ENCODE measurements at places on chromosomes 16 and 17.

GRCh38 chr16:84985079-84986065 is 26.0 kb downstream of the ZDHHC7 start:
- DNase-seq: no peak

DNA sequence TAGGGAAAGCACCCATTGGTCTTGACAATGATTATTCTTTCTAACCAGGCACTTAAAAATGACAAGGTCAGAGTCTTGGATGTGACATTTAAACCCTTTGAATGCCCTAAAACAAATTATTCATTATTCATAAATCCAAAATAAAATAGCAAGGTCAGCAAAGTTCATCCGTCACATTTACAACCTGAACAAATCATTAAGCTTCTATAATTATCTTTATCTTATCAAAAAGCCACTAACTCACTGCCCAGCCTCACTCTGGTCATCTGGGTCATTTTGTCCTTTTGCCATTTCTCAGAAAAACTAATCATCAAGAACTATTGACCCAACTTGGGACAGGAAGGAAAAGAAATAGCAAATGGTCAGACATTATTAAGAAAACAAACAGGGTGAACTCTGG is 507.3 kb upstream of the CDH8 start:
- no peak for DNase-seq

GRCh38 chr17:21041741-21042457 is 912 bp downstream of the USP22 start:
- peak; percentile 78 for DNase-seq

DNA sequence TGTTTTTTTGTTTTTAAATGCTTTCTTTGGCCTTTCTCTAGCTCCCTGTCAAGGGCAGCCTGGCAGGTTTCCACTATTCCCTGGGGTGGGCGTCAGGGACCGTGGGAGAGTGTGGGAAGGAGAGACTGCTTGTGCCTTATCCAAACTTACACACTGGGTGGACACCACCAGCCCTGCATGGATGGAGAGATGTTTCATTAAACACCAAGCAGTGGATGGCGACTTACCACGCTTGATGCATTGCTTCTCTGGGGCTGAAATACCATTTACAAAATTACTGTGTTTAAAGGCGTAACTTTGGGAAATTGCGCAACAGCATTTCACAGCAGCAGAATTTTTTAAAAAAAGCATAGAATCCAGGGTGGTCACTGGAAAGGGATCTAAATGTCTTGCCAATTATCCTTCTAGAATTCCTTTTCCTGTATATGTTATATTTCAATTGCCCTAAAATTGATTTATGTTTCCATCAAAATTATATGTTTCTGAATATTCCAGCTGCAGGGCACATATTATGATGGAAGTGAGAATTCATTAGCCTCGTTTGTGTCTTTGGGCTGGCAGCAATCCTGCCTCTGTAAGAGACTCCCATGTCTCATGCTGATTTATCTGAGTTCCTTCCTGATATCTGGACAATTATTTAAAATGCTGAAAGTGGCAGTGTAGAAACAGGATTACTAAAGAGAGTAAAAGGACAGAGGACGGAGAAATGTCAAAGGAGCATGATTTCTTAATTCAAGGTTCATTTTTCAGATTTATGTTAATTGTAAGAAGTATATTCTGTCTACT is 247.3 kb downstream of the GRIN2A start:
- DNase-seq: no peak

- DNase-seq: no peak
Observed at GRCh38 chr17:37344519-37344918, 31.3 kb upstream of the C17orf78 start.

DNA sequence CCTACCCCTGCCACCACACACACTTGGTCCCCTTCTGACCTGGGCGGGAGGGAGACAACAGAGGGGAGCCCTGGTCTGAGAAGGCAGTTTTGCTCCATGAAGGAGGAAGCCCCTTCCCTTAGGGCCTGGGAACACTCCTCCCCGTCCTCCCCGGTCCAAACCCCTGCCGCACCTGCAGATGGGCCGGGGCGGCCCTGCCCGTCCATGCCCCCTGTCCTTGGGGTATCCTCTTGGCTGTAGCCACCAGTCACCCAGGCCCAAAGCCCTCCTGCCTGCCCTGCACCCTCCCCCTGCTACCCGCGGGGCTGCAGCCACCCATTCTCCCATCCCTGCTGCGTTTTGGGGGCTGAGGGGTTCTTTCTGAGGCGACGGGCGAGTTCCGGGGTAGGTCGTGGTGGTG is 33.9 kb downstream of the GSE1 start:
- DNase-seq: no peak

DNA sequence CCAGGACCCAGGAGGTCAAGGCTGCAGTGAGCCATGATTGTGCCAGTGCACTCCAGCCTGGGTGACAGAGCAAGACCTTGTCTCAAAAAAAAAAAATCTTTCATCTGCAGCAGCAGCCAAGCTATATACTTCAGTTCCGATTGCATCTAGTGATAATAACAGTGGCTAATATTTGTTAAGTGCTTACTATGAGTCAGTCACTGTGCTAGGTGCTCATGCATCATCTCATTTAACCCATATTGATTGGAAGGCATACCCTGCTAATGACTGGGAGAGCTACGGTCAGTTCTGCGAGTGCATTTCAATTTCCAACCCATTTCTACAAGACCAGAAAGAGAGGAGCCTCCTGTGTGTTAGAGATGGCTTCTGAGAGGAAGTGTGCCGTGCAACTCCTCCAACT is 7.7 kb upstream of the TUBG2 start:
- DNase-seq: no peak

DNA sequence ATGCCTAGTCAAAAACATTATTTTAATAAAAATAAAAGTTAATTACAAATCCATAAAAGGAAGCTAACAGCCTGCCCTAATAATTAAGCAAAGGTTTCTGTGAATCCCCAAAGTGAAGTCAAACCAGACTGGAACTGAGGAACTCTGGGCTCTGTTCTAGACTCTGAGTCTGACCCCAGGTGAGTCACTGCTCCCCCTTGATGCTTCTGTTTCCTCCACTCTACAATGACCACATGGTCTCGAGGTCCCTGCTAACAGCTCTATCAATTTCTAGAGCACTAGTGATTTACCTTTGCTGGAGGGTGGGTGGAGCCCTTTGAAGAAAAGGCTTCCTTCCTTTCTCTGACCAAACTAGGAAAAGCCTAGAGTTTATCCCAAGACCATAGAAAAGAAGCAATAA is 32.4 kb downstream of the XPO6 start:
- no peak for DNase-seq

DNA sequence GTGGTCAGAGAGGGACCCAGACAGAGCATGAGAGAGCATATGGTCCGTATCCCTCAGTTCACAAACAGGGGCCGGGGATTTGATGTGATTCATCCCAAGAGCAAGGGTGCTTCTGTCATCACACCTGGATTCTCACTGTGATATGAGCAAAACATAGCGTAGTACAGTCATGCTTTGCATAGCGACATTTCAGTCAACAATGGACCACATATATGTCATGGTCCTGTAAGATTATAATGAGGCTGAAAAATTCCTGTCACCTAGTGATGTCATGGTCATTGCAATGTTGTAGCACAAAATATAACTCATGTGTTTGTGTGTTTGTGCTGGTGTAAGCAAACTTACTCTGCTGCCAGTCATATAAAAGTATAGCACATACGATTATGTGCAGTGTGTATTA is 207.4 kb upstream of the CDH13 start:
- DNase-seq: no peak

GRCh38 chr16:75529056-75529905 is 6.6 kb downstream of the CHST5 start:
- DNase-seq: no peak

- DNase-seq: no peak
Observed at GRCh38 chr17:36089888-36090836, at the start of gene CCL3. CCL3 (minus strand) TSS chr17:36090143; CDS start chr17:36090058, 85 bp downstream.

GRCh38 chr17:60491771-60492170 is 34.3 kb downstream of the APPBP2 start:
- DNase-seq: no peak

DNA sequence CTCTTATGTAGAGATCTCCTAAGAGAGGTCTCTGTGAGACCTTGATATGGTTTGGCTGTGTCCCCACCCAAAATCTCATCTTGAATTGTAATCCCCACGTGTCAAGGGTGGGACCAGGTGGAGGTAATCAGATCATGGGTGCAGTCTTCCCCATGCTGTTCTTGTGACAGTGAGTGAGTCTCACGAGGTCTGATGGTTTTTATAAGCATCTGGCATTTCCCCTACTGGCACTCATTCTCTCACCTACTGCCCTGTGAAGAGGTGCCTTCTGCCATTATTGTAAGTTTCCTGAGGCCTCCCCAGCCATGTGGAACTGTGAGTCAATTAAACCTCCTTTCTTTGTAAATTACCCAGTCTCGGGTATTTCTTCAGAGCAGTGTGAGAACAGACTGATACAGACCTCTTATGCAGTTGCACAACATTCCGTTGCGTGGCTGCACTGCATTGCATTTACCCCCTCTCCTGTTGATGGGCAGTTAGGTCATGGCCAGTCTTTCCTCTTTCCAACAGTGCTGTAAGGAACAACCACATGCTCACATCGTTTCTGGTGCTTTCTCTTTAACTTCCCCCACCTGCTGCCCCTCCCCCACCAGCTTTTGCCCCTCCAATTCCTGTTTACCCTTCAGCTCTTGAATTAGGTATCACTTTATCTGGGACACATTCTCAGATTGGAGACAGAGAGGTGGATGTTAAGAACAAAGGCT is 43.6 kb upstream of the MED9 start:
- DNase-seq: no peak

DNA sequence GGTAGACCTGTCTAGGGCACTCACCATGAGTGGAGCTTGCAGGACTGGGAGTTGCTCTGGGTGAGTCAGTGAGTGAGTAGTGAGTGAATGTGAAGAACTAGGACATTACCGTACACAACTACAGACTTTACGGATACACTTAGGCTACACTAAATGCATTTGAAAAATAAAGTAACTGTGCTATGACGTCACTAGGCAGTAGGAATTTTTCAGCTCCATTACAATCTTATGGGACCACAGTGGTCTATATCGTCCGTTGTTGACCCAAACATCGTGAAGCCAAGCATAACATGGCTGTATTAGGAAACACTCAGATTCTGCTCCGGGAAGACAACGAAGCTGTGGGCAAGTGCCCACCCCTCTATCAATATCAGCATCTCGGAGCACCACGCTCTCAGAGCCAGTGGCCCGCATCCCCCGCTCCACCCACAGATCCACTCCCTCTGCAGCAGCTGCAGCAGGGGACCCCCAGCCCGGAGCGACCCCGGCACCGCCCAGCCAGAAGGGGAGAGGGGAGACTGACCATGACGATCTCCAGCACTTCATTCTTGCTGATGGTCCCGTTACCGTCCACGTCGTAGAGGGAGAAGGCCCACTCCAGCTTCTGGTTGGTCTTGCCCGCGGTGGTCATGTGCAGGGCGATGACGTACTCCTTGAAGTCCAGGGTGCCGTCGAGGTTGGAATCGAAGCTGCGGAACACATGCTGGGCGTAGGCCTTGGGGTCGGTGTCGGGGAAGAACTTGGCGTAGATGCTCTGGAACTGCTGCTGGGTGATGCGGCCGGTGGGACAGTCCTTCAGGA is 594 bp downstream of the RCVRN start:
- DNase-seq: no peak

GRCh38 chr17:75590849-75591721 is 3.5 kb downstream of the MYO15B start:
- no peak for DNase-seq

- DNase-seq: no peak
Observed at GRCh38 chr16:19696961-19697360, 21.1 kb downstream of the KNOP1 start.

DNA sequence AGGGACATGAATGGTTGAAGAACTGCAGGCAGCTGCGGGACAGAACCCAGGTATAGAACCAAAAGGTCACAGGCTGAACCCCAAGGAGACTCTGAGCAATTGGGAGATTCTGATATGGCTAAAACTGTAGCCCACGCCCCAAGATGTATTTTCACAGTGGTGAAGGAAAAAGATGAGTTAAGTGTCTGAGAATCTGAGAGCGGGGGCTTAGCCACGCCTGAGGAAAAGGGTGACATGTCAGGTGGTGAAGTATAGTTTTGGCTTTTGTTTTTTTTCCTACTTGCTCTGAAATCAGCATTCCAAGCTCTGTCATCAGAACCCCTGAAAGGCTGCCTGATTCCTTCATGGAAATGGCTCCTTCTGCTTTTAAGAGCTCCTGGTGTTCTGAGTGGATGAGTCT is 73.3 kb downstream of the AKAP1 start:
- DNase-seq: no peak

GRCh38 chr16:85570735-85571562 is 42.2 kb upstream of the GSE1 start:
- DNase-seq: peak; percentile 35

- DNase-seq: no peak
Observed at GRCh38 chr17:57914273-57915142, 40.7 kb downstream of the CUEDC1 start.

DNA sequence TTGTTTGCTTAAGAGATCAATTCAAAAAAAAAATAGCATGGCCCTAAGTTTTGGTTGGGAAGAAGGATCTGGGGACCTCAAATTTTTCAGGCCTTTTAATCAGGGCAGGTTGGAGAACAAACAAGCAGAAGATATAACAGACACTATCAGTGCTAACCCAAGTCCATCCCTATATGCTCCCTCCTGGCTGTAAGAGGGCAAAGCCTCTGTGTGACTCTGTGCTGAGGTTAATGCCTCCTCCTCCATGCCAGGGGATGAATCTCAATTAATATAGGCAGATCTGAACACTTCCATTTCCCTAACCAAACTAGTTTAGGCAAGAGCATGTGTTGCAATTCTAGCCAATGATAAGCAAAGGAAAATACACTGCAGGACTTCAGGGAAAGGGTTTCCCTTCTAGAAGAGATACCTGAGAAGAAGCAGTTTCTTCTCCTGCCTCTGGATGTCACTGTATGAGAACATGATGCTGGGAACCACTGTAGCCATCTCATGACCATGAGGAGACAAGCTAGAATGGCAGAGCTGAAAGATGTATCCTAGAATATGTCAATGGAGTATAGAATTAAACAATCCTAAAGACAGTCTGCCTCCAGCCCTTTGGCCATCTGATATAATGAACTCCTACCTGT is 76.0 kb downstream of the CHD9NB start:
- no peak for DNase-seq

DNA sequence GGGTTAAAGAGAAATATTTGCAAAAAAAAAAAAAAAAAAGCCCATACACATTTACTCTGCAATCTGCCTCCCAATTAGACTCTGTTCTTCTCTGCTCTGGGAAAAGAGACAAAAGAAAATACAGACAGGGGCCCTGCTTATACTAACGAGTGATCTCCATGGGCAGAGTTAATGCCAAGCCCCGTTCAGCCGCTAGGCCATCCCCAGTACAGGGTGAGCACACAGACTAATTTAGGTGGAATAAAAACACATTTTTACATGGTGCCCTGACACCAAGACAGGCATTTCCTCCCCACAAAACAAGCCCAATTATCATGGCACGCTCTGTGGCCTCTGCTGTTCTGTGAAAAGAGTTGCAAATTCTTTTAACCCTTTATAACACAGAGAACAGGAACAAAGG is 356.3 kb upstream of the C16orf82 start:
- no peak for DNase-seq

All from activated CD4-positive, alpha-beta T cell treated with anti-CD3 and anti-CD28 coated beads, Interleukin-2, amount 10 ng/mL, durations not matched to agents 7 days and 5 days (primary cell).